Effector memory CD4-positive, alpha-beta T cell (primary cell): ENCODE measurements at places on chromosomes 6 and 20.

DNA sequence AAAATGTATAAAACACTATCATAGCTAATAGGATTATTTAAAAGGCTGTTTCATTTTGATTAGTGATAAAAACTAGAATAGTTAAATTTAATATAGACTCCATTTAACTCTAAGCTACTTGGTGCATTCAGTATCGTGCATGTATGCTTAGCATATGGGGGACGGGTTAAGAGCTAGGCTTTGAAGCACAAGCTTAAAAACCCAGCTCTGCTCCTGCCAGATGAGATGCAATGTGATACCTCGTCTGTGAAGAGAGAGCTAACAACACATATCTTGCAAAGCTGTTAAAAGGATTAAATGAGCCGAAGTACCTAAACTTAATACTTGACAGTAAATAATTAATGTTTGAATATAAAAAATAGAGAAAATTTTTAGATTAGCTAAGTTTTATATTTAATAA, 42.2 kb downstream of the DTNBP1 start:
- no peak overlapping the region for H3K27ac ChIP-seq
- no peaks in the 10 kb centered on the region for H3K4me1 ChIP-seq
- no peak for DNase-seq
- H3K27me3 ChIP-seq: no peaks in the 10 kb centered on the region
- H3K4me3 ChIP-seq: no peak overlapping the region
- no peaks in the 10 kb centered on the region for H3K36me3 ChIP-seq

DNA sequence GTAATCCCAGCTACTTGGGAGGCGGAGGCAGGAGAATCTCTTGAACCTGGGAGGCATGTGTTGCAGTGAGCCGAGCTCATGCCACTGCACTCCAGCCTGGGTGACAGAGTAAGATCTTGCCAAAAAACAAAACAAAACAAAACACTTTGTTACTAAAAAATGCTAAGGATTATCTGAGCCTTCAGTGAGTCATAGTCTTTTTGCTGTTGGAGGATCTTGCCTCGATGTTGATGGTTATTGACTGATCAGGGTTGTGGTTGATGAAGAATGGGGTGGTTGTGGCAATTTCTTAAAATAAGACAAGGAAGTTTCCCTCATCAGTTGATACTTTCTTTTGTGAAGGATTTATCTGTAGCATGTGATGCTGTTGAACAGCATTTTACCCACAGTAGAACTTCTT, 196.8 kb upstream of the HDDC2 start:
- no peak overlapping the region for H3K27ac ChIP-seq
- H3K27me3 ChIP-seq: no peaks in the 10 kb centered on the region
- no peak overlapping the region for H3K4me3 ChIP-seq
- no peaks in the 10 kb centered on the region for H3K4me1 ChIP-seq
- DNase-seq: no peak

DNA sequence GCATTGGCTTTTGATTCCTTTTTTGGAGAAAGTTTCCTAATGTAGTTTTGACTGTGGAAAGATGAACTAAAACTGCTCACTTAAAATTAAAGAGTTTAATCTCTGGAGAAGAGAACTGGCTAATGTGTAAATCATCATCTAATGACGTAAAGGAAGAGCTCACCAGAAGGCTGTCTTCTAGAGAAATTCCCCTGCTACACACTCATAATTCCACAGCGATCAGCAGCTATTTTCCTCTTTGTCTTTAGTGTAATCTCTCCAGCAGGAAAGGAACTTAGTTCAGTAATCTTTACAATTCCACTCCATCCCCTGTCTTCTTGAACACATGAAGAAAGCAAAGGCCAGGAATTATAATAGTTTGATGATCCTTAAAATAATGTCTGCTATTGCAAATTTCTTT, 15.8 kb downstream of the SPTLC3 start:
- no peaks in the 10 kb centered on the region for H3K4me1 ChIP-seq
- no peaks in the 10 kb centered on the region for H3K36me3 ChIP-seq
- H3K27me3 ChIP-seq: no peaks in the 10 kb centered on the region
- no peak overlapping the region for H3K4me3 ChIP-seq
- no peak for DNase-seq
- H3K27ac ChIP-seq: no peak overlapping the region

DNA sequence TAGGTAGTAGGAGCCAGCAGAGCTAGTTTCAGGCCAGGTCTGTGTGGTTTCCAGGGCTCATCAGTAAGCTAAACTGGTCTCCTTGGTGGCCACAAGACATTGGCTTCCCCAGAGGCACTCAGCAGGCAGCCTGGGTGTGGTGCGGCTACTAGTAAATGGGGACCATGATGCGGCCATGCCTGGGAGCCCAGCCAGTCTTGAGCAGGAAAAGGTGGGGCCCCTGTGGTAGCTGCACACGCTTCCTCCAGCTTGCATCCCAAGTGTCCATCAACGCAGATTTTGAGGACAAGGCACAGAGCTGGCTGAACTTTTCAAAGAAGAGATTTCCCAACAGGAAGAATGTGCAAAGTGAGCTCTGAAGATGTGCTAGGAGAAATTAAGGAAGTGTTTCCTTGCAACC, 107.4 kb upstream of the NAA20 start:
- H3K27ac ChIP-seq: no peak overlapping the region
- no peaks in the 10 kb centered on the region for H3K4me1 ChIP-seq
- no peaks in the 10 kb centered on the region for H3K27me3 ChIP-seq
- H3K36me3 ChIP-seq: no peaks in the 10 kb centered on the region

DNA sequence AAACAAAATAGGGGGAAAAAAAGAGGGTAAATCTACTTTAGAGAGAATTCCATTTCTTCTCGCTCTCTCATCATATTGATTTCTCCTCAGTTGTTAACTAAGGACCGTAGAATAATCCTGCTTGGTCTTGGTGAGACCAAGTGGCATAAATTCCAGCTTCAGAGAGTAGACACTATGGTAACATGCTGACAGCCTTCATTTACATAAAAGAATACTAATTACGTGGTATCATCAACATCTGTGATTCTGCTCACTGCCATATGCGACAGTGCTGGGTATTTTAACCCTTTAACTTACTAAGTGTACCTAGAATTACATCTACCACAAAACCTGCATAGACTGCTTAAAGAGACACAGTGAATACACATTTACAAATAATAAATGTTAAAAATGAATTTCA, 27.1 kb downstream of the TOMM6 start:
- no peaks in the 10 kb centered on the region for H3K4me1 ChIP-seq
- H3K27me3 ChIP-seq: no peaks in the 10 kb centered on the region
- H3K36me3 ChIP-seq: no peaks in the 10 kb centered on the region
- no peak overlapping the region for H3K27ac ChIP-seq
- no peak overlapping the region for H3K4me3 ChIP-seq
- DNase-seq: no peak

- H3K36me3 ChIP-seq: no peaks in the 10 kb centered on the region
- H3K4me3 ChIP-seq: no peak overlapping the region
- DNase-seq: no peak
- no peaks in the 10 kb centered on the region for H3K27me3 ChIP-seq
Observed at GRCh38 chr6:1767481-1768246, 157.9 kb downstream of the FOXC1 start.

DNA sequence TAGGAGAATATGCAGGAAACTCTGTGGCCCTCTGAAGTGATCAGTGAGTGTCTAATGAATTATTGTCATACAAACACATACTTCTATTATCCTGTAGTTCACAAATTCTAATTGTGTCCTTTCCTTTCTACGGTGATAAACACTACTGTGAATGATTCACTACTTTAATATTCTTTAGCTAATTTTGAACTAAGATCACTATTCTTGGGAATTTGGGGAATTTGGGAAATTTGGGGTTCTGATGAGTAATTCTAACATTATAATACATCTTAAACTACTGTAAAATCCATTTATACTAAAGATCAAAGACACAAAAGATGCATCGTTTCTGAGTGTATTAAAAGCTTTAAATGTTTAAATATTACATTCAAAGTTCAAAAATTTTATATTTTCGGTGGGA, 1287.2 kb upstream of the CITED2 start:
- H3K36me3 ChIP-seq: no peaks in the 10 kb centered on the region
- H3K27me3 ChIP-seq: no peaks in the 10 kb centered on the region
- no peak overlapping the region for H3K27ac ChIP-seq
- H3K4me3 ChIP-seq: no peak overlapping the region
- no peaks in the 10 kb centered on the region for H3K4me1 ChIP-seq
- no peak for DNase-seq

DNA sequence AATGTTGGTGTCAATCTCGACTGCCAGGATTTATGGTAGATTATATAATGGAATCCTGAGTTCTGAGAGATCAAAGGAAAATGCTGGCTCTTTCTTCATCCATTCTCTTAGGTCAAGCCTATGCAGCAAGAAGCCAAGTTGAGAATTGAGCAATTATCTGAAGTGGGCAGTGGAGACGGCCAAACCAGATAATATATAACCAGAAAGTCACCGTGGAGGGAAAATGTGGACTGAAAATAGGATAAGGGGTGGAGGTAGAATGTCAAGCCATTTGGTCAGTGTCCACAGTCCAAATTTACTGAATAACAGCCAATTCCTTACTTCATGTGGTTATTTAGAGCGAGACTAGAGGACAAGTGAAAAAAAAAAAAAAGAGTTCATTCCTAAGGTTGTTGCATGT, 107.8 kb upstream of the ESR1 start:
- no peak for DNase-seq
- no peaks in the 10 kb centered on the region for H3K4me1 ChIP-seq
- H3K4me3 ChIP-seq: no peak overlapping the region
- no peak overlapping the region for H3K27ac ChIP-seq

DNA sequence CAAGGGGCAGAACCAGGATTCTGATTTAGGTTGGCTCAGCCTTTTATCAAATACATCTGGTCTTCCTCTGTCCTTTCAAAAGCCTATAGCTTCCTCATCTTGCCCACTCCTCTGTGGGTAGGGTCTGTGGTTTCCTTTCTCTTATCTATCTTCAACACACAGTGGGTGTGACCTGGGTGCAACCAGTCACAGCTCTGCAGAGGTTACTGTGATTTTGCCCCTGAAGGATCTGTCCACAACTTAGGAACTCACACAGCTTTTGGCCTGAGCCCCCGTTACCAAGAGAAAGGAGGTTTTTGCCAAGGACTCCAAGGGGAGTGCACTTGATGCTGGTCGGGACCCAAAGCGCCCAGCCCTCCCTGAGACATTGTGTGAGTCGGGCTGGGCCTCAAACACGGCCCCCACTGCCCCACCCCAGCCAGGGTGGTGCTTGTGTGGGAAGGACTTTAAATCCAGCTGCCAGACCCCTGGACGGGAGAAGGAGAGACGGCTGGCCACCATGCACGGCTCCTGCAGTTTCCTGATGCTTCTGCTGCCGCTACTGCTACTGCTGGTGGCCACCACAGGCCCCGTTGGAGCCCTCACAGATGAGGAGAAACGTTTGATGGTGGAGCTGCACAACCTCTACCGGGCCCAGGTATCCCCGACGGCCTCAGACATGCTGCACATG, at the start of gene PI16:
TSS of gene PI16 (plus strand) at position 477 of the 670 bp plus-strand sequence. CDS start at position 500, 23 bp downstream.
- no peak for DNase-seq
- peak within 1 kb of the TSS; percentile 55 for H3K4me3 ChIP-seq
- peaks cover 38% of the 10 kb centered on the region for H3K4me1 ChIP-seq
- H3K27ac ChIP-seq: peak within 1 kb of the TSS; percentile 44
- H3K36me3 ChIP-seq: peaks cover 4% of the 10 kb centered on the region

- no peaks in the 10 kb centered on the region for H3K27me3 ChIP-seq
- no peak overlapping the region for H3K27ac ChIP-seq
- no peak for DNase-seq
- H3K4me3 ChIP-seq: no peak overlapping the region
- no peaks in the 10 kb centered on the region for H3K36me3 ChIP-seq
Observed at GRCh38 chr6:166614171-166614583, 12.9 kb downstream of the RPS6KA2 start.

GRCh38 chr20:59120491-59120890, 43.1 kb upstream of the ZNF831 start:
- DNase-seq: peak; percentile 28
- no peaks in the 10 kb centered on the region for H3K36me3 ChIP-seq
- H3K4me1 ChIP-seq: peaks cover 69% of the 10 kb centered on the region
- H3K27ac ChIP-seq: peak overlapping the region; percentile 79

DNA sequence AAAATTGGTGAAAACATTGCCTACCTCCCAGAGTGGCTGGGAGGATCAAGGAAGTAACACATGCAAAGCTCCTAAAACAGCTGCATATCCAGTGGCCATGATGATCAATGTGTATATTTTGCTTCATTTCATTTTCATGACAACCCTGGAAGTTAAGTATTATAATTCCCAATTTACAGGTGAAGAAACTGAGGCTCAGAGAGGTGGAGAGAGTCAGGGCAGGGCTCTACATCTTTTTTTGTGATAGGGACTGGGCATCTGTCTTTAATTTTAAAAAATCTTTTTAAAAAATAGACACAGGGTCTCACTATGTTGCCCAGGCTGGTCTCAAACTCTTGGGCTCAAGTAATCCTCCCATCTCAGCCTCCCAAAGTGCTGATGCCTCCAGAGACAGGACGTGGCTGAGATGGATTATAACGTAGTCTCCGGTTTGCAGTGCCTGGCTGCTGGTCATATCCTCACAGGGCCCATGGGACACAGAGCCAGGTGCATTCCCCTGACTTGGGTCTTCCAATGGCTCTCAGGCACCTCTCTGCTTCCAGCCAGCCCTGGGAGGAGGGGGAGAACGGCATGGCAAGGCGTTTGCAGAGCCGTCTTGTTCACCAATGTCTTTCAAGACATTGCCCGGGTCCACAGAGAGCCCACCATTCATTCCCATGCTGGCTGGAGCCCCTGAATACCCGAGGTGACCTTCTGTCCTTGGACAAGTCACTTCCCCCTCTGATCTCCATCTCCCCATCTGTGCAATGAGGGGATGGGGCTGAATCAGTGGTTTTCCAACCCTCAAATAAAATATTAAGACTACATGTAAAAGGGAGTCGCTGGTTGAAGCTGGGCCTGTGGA, 38.3 kb downstream of the HNF4A start:
- no peak overlapping the region for H3K27ac ChIP-seq
- no peak overlapping the region for H3K4me3 ChIP-seq
- H3K4me1 ChIP-seq: no peaks in the 10 kb centered on the region
- no peaks in the 10 kb centered on the region for H3K27me3 ChIP-seq

- no peak overlapping the region for H3K4me3 ChIP-seq
- DNase-seq: no peak
- H3K27me3 ChIP-seq: no peaks in the 10 kb centered on the region
- no peak overlapping the region for H3K27ac ChIP-seq
- no peaks in the 10 kb centered on the region for H3K36me3 ChIP-seq
- peaks cover 20% of the 10 kb centered on the region for H3K4me1 ChIP-seq
Observed at GRCh38 chr6:473768-474452, 82.4 kb downstream of the IRF4 start.

DNA sequence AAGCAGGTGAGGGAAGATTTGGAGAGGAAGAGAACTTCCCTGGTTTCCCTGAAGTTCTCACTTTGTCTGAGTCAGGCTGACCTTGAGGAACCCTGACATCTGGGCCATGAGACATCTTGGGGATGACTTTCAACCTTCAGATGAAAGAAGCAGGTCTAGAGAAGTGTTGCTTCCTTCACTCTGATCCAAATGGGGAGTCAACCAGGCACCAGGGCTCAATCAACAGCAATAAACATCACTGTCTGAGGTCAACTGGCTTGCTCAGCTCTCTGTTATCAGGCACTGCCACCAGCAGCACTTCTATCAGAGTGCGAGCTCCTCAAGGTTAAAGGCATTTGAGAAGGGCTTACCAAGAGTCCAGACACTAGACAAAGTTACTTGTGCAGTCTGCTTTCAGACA, 6.3 kb downstream of the ACOT8 start:
- H3K27me3 ChIP-seq: no peaks in the 10 kb centered on the region
- no peak overlapping the region for H3K27ac ChIP-seq
- peaks cover 19% of the 10 kb centered on the region for H3K36me3 ChIP-seq
- no peak overlapping the region for H3K4me3 ChIP-seq
- no peak for DNase-seq

GRCh38 chr6:164690702-164691500, 618.5 kb downstream of the C6orf118 start:
- no peak overlapping the region for H3K4me3 ChIP-seq
- H3K27ac ChIP-seq: no peak overlapping the region
- H3K36me3 ChIP-seq: no peaks in the 10 kb centered on the region
- no peak for DNase-seq
- H3K4me1 ChIP-seq: no peaks in the 10 kb centered on the region
